Smooth muscle cell of the coronary artery (primary cell): ENCODE measurements at places on chromosomes 5 and 9. TPM values are rescaled to one million over a fixed set of nuclear protein-coding genes. Genes with fewer than 3 reads are reported as not detected.

IL5 gene
- not detected in 2 replicates for total RNA-seq

RNF180 gene
- 1.6 and 7.4 TPM in 2 replicates for total RNA-seq

ZBTB5 gene
- total RNA-seq, result 4.8 and 8.9 TPM in 2 replicates

SLC36A3 gene
- total RNA-seq, result not detected in 2 replicates

JAK2 gene
- 7.1 and 15.3 TPM in 2 replicates for total RNA-seq

IL3 gene
- total RNA-seq, result not detected in 2 replicates

ANKRD55 gene
- total RNA-seq, result not detected in 2 replicates

FAM200C gene
- 2.9 and 3.6 TPM in 2 replicates for total RNA-seq

RETREG1 gene
- 0.45 and 7.4 TPM in 2 replicates for total RNA-seq

SPACA9 gene
- total RNA-seq, result 2.6 and 3.2 TPM in 2 replicates

HTR1A gene
- not detected in 2 replicates for total RNA-seq

SOX30 gene
- not detected in 2 replicates for total RNA-seq

CDH12 gene
- total RNA-seq, result not detected in 2 replicates

NRARP gene
- 0.30 and 0.47 TPM in 2 replicates for total RNA-seq

RANBP17 gene
- 2.7 and 6.2 TPM in 2 replicates for total RNA-seq

NDST1 gene
- 23.9 and 32.5 TPM in 2 replicates for total RNA-seq

SHB gene
- total RNA-seq, result 4.8 and 28.8 TPM in 2 replicates

TAF7 gene
- 69.5 and 80.4 TPM in 2 replicates for total RNA-seq

FAM170A gene
- not detected in 2 replicates for total RNA-seq

PLEKHG4B gene
- total RNA-seq, result under 0.01 TPM in 1 of 2 replicates, not detected in the other

PCDHGB3 gene
- 3.5 and 5.6 TPM in 2 replicates for total RNA-seq

SMIM3 gene
- 23.6 and 41.4 TPM in 2 replicates for total RNA-seq

LRRC26 gene
- total RNA-seq, result not detected in 2 replicates

PCDHAC1 gene
- total RNA-seq, result under 0.01 and 0.35 TPM in 2 replicates

CARTPT gene
- not detected in 2 replicates for total RNA-seq

ADRB2 gene
- total RNA-seq, result under 0.01 and 1.1 TPM in 2 replicates

DDX4 gene
- total RNA-seq, result not detected in 2 replicates

ZBED3 gene
- under 0.01 and 0.75 TPM in 2 replicates for total RNA-seq

FREM1 gene
- total RNA-seq, result under 0.01 and 1.1 TPM in 2 replicates

CTNND2 gene
- not detected in 2 replicates for total RNA-seq

SLC36A2 gene
- 0.12 TPM in 1 of 2 replicates, not detected in the other for total RNA-seq

TMEM171 gene
- 0.82 and 5.1 TPM in 2 replicates for total RNA-seq

CAMK4 gene
- 0.70 and 1.7 TPM in 2 replicates for total RNA-seq

ANKRD18A gene
- under 0.01 TPM in 1 of 2 replicates, not detected in the other for total RNA-seq

GABRG2 gene
- total RNA-seq, result not detected in 2 replicates

OMD gene
- total RNA-seq, result 0.23 and 1.9 TPM in 2 replicates

SNCAIP gene
- total RNA-seq, result 0.23 TPM in 1 of 2 replicates, not detected in the other

ASB6 gene
- 9.6 and 9.9 TPM in 2 replicates for total RNA-seq

PCDHGA3 gene
- total RNA-seq, result 0.23 and 0.98 TPM in 2 replicates

PHF24 gene
- under 0.01 TPM in 2 replicates for total RNA-seq
